GM10248 (cell line): ENCODE measurements at places on chromosomes 3 and 15.

GRCh38 chr15:73941044-73941443, 14.8 kb downstream of the LOXL1 start:
- no peak for DNase-seq

- no peak for DNase-seq
Measured at GRCh38 chr3:196335503-196335948, 2.7 kb downstream of the TM4SF19 start.

DNA sequence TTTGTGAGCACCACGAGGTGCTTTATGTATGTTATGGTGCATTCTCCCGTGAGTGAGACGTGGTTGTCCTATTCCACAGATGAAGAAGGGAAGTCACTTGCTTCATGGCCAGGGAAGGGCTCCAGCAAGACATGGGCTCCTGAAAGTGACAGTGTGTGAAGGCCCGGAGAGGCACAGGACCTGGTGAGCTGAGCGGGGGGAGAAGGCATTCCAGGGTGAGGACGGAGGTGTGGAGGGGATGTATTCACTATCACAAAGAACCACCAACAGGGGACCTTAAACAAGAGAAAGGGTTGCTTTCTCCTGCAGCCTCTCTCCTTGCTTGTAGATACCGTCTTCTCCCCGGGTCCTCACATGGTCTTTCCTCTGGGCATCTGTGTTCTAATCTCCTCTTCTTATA, 139.1 kb downstream of the FBLN2 start:
- no peak for DNase-seq

DNA sequence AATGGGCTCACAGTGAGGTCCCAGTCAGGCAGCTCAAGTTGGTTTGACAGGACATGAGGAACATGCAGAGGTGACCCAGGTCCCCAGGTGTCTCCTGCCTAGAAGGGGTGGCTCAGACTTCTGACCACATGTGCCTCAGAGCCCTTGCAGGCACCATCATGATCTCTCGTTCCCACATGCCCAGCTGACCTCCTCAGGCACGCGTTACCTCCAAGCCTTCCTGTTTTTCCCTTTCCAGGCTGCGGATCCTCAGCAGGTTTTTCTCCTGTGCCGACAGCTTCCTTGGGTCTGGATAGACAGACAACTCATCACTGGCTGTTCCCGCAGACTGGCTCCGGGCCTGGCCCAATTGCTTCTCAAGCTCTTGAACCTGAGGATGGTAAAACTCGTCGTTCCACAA, 30.4 kb downstream of the CCDC13 start:
- DNase-seq = no peak

DNA sequence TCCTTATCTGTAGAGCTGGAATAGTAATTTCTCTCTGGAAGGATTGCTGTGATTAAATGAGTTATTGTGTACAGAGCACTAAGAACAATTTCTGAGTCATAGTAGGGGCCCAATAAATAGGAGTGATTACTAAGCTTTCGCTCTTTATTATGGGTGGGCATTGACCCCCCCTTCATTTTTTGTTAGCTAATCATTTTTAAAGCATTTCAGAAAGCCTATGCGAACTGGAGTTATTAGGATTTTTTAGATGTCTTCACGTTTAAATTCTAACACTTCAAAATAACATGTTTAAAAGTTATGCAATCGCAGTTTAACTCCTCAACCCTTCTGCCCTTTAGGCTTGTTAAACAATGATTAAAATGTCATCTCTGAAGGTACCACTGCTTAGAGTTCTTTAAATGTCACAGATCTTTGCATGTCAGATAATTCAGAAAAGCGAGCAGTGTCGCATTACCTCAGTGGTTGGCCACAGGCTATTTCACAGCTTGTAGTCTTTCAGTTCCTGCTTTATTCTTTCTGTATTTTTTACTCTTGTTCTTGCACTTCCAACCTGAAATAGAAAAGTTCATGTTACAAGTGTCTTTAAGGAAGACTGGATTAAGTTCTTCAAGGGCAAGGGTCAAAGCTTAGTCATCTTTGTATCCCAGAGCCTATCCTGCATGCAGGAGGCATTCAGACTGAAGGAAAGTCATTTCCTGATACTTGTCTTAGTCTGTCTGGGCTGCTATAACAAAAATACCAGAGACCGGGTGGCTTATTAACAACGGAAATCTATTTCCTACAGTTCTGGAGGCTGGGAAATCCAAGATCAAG, 102.9 kb downstream of the FNDC3B start:
- peak; percentile 53 for DNase-seq

GRCh38 chr15:75104804-75105557, 81.6 kb downstream of the PPCDC start:
- DNase-seq = peak; percentile 83

GRCh38 chr3:123357275-123357674, 91.6 kb downstream of the ADCY5 start:
- DNase-seq = no peak

GRCh38 chr15:39814489-39814888, 31.8 kb upstream of the FSIP1 start:
- DNase-seq = no peak

DNA sequence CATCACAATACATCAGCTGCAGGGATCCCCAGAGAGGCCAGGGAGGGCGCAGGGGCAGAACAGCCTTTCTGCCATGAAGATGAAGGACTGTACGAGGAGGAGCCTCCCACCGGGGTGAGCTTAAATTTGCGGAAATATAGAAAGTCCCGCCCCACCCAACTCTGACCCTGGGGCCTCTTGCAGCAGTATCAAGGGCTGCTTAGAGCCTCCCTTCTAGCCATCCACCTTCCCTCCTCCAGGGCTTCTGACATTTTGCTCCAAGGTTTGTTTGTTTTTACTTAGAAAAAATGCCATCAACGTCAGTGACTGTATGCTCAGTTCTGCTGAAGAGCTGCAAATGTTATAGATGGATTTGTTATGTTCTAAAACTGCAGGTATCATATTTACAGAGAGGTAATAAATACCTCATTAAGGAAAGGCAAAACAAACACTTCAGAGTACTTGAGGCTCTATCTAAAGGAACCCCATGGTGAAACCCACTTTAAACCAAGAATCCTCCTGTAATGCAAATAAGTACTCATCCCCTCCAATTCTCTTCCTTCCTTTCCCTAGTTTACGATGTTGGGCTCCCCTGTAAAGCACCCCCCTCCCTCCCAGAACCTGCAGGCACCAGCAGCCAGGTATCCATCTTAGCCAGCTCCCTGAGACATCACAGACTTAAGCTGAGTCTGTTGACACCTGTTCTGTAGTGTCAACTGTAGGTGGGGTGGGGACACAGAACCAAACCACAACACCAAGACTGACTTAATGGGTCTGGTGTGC, 30.5 kb downstream of the RFTN1 start:
- DNase-seq = peak; percentile 41

DNA sequence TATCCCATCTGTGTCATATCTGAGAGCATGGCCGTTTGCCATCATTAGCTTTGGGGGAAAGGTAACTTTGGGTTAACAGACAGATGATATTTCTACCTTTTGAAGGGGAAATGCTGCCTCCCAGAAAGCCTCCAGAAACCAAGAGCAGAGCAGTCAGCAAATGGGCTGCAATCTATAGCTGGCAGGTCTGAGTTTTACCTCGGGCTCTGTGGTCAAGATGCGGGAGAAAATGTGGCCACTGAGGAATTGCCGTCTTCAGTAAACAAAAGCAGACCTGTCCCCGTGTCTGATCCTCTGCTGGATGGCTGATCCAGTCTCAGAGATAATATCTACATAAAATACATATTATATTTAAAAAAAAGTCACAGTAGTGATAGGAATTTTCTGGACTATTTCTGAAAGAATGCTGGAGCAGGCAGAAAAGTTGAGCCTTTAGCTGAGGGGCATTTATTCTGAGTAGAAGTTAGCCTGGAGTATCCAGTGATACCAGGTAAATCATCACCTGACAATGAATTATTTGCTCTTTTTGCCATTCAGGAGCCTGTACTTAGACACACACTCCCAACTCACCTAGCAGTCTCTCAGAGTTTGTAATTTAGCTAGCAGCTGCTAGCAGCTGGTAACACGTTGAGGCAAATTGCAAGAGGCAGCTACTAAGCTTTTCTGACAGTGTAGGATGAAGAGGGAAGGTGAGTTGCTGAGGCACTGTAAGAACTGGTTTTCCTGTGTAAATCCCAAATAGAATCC, 285.3 kb upstream of the RARB start:
- no peak for DNase-seq

GRCh38 chr3:177357352-177358090, 160.2 kb upstream of the TBL1XR1 start:
- DNase-seq = no peak

DNA sequence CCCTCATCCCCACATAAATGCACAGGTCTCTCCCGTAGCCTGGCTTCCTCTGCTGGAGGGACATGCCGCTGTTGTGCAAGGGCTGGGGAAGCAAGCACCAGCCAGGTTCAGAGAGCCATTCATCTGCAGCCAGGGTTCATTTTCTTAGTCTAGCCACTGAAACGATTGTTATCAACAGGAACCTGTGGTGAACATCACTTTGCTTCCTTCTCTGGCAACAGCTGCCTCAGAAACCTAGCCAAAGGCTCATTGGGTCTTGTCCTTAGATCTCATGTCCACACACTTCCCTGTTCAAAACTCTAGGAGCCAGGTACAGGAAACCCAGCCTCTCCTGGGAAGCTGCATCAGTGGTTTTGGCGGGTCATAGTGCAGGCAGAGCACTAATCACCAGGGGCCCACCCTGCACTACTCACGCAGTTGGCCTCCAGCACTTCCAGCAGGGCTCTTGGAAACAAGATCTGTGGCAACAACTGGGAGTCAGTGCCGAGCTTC, 47.0 kb downstream of the OXNAD1 start:
- DNase-seq = no peak

DNA sequence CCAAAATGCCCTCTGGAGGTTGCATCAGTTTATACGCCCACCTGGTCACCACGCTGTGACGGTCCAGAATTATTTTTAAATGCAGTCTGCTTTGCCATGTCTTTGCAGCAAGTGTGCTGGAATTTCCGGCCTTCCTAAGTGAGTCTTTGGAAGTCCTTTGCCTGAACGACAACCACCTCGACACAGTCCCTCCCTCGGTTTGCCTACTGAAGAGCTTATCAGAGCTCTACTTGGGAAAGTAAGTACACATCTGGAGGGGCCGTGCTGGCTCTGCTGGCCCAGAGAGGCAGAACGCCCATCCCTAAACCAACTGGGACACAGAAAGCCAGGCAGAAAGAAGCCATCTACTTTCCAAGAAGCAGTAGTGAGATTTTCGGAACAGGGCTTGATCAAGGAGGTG, 101.8 kb downstream of the LRRK1 start:
- no peak for DNase-seq

- no peak for DNase-seq
Measured at GRCh38 chr3:59783468-59783988, 733.7 kb upstream of the CFAP20DC start.

DNA sequence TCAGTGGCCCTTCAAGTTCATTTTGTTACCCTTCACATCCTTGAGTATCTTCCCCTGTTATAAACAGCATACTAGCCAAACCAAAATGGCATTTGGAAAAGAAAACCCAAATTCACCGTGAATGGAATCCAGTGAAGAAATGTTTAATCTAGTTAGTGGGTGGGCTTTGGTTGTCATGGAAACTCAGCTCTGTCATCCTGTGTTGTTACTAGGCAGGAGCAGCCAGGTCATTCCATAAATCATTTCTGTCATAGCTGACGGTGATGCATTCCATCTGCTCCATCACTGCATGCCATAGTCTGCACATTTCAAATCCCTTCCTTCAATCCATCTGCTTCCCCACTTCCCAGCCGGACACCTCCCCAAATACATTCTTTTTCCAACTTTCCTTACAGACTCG, 140.4 kb upstream of the CGNL1 start:
- DNase-seq = no peak

DNA sequence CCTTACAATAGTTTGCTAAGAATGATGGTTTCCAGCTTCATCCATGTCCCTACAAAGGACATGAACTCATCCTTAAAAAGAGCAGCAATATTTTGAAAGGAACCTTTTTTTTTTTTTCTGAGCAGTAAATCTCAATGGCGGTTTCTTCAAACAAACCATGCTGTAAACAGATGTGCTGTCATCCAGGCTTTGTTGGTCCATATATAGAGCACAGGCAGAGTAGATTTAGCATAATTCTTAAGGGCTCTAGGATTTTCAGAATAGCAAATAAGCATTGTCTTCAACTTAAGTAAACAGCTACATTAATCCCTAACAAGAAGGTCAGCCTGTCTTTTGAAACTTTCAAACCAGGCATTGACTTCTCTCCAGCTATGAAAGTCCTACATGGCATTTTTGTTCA, 334.2 kb downstream of the SLC9A9 start:
- no peak for DNase-seq

DNA sequence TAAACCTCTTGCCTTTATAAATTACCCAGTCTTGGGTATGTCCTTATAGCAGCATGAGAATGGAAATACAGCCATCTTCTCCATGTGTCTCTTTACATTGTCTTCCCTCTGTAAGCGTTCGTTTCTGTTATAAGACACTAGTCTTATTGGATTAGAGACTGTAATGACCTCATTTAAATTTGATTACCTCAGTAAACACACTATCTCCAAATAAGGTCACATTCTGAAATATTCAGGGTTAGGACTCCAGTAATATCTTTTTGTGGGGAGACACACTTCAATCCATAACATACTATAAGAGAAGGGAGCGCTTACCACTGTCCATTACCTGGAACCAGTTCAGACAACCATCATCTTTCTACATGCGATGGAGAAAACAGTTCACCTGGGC, 34.3 kb upstream of the CD47 start:
- DNase-seq = no peak

DNA sequence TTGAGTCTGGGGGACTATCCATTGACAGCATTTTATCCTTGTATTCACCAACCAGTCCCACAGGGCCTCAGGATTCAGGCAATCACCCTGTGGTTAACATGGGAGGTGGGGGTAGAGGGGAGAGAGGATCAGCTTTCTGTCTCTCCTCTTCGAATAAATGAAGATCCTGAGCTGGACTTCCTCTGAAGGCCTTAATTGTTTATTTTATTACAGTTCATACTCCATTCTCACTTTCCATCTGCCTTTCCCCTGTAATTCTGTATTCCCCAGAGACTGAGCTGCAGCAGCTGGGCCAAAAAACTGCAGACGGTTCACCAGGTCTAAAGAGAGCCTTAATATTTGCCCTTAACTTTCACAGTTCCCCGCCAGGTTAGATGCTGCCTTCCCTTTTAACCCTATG, 11.9 kb downstream of the TAGLN3 start:
- no peak for DNase-seq

- DNase-seq = no peak
Measured at GRCh38 chr15:52782514-52782913, 7.6 kb downstream of the ONECUT1 start.
